AG04449 (cell line): ENCODE measurements at places on chromosomes 13 and 19.
A peak's percentile ranks its signal among the peaks of the same experiment; 100 is the strongest.

- DNase-seq: no peak
These were observed 430 bp downstream of the MAP4K1 start for GRCh38 chr19:38617283-38617763.

DNA sequence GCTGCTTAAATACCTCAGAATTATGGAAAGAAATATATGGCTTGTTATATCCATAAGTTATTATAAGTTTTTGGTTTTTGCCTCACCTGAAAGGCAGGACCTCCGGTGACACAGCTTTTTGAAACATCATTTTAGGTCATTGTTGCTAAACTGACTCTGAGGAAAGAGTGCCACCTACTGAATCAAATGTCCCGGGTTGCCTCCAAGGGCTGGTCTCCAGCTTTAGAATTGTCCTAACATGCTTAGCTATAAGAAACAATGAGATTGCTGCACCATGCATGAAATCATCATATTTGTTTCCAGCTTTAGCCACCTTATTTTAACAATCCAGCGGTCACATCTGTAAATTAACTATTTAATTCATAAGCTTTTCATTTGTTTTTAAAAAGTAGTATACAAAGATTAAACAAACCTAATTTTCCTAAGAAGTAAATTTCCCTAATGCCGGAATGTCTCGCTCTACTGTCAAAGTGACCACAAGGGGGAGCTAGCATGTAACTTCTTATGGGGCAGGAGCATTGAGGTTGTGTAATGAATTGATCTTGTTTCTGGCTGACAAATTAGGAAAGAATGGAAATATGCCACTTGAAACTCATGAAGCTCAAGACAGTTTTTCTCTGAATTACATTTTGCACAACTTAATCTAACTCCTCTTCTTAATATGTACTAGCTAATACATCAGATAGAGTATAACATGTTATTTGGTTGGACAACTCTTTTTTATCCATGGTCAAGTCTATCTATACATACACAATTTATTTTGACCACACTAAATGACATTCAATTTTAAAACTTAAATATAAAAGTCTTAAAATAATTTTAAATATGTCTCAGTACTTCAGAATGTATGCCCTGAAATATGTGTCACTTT, 6.7 kb upstream of the PCDH17 start:
- DNase-seq: no peak

DNA sequence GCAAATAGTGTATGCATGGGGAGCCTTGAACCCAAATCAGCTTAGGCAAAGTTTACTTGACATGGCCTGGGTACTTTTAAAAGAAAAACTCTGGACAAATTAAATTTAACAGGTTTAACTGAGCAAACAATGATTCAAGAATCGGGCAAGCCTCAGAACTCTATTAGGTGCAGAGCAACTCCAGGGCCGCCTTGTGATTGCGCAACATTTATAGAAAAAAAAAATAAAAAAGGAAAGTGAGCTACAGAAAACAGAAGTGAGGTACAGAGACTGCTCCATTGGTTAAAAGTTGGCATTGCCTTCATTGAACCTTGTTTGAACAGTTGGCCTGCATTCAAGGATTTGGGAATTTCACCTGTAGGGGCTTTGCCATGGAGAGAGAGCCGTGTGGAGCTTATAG, 421.0 kb upstream of the TSHZ3 start:
- no peak for DNase-seq

DNA sequence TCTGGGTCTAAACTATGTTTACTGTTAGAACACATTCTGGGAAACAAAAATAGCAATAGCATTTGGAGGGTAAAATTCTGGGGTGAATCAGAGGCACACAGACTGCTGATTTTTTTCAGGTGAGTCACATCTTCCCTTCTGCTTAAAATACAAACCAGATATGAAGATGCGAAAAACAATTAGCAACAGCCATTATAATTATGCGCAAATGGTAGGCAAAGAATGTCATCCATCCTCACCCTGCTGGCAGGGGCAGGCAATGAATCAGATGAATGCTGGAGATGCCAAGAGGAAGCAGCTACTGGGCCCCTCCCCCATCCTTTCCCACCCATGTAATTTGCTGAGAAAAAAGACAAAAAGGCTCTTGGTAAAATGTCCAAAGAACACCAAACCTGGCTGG, 282.9 kb downstream of the KLF5 start:
- DNase-seq: peak; percentile 36

- no peak for DNase-seq
These were observed 32.0 kb upstream of the TUBGCP3 start for GRCh38 chr13:112619730-112620631.

- no peak for DNase-seq
These were observed 1.5 kb downstream of the GNA11 start for GRCh38 chr19:3095441-3096191.

GRCh38 chr19:28940751-28941500, 272.0 kb downstream of the UQCRFS1 start:
- peak; percentile 50 for DNase-seq

DNA sequence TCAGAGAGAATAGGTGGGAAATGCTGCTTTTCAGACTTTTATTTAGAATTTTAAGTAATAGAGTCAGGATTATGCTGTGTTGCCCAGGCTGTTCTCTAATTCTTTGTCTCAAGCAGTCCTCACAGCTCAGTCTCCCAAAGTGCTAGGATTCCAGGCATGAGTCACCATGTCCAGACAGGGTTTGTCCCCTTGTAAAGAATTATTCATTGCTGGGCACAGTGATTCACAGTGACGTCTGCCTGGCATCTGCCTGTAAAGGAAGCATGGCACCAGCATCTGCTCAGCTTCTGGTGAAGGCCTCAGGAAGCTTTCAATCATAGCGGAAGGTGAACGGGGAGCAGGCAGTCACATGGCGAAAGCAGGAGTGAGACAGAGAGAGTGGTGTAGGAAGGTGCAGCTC, 17.7 kb downstream of the ZNF763 start:
- DNase-seq: no peak

GRCh38 chr13:78102121-78102677, 183.6 kb upstream of the EDNRB start:
- no peak for DNase-seq

GRCh38 chr13:72565893-72566292, 161.5 kb downstream of the MZT1 start:
- no peak for DNase-seq

GRCh38 chr13:41610404-41610803, 153.1 kb downstream of the RGCC start:
- DNase-seq: peak; percentile 89

DNA sequence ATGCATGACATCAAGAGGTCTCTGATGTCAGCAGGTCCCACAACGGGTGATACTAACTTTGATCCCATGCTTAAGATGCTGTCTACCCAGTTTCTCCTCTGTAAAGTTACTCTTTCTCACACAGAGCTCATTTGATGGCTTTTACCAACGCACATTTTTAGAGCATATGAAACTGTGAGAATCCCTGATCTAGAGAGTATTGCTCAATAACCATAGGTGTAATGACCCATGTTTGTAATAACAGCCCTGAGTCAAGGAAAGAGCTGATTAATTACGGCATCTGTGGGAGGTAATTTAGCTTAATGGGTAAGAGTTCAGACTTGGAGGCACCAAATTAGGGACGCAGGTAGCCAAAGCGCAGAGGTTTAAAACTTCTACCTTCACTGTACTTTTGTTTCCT, 18.0 kb upstream of the IZUMO2 start:
- no peak for DNase-seq

DNA sequence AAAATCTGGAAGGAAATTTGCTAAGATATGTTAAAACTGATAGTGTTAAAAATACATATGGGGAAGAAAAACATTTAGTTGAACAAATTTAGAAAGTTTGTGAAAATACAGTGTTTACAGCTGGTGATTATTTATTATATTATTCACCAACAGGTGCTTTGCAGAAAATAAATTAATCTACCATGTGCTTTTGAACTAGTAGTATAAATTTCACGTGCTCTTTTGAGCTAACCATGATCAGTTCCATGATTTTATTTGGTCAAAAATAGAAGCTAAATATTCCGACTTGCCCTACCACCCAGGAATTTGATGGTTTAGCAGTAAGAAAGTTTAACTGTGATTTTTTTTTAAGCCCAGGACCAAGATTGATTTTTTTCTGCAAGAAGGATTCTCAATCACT, 113.3 kb downstream of the SPRY2 start:
- no peak for DNase-seq

DNA sequence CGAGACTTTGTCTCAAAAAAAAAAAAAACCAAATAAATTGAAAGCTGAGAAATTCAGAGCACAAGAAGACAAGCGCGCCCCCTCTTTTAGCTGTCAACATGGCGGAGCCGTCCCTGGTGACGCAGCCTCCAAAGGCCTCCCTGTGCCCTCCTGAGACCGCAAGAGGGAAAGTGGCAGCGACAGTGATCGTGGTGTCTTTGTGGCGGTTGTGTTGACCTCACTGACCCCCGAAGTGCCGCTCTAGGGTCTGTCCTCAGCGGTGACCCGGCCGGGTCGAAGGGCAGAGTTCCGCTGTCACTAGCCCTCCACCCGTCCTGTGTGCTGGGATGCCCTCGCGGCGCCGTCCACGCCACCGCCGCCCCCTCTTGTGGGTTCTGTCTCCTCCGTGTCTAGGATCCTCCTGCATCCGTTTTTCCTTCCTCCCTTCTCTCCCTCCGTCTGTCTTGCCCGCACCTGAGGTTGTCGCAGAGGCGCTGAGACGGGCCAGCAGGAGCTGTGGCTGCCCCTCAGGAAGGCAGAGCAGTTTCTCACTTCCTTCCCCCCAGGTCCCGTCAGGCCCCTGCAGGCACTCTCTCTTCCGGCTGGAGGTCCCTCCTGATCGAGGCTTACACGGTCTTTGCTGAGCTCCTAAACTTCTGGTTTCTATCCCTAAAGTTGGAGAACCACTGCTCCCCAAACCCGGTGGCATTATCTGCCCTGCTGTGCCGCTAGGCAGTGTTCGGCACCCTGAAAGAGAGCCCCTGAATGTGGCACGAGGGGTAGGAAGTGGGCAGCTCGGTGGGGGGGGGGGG, 7.2 kb downstream of the UHRF1 start:
- DNase-seq: no peak

GRCh38 chr13:63938851-63939250, 2523.2 kb upstream of the PCDH20 start:
- no peak for DNase-seq
